ENCODE measurements at places on chromosomes 6 and 20.

DNA sequence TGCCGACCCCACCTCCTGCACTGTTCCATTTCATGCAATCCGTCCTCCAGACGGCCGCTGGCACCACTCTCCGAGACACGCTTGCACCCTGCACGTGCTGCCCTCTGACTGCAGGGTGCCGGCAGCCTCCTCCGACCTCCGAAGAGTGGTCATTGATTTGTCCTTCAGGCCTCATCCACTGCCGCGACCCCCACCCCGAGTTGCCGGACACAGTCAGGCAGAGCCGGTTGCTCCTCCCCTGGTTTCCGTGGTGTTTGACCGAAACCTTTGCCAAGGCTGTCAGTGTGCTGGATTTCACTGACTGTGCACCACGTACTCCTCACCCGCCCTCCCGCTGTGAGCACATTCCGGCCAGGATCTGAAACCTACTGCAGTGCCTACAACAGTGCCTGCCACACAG is 156.4 kb upstream of the PDE10A start:
- DNase-seq = no peak

GRCh38 chr6:170179616-170180324 is 111.1 kb downstream of the DLL1 start:
- DNase-seq = no peak

- DNase-seq = no peak
Observed at GRCh38 chr20:58751979-58752378, 59.4 kb downstream of the NPEPL1 start.

GRCh38 chr6:102742754-102743356 is 1349.3 kb downstream of the GRIK2 start:
- DNase-seq = no peak

GRCh38 chr6:170284866-170285469 is 5.9 kb downstream of the DLL1 start:
- DNase-seq = no peak

GRCh38 chr20:24771542-24772061 is 177.5 kb upstream of the CST7 start:
- no peak for DNase-seq

GRCh38 chr6:100226811-100227210 is 232.8 kb upstream of the MCHR2 start:
- DNase-seq = no peak

- DNase-seq = no peak
Observed at GRCh38 chr6:135209803-135210202, 28.7 kb downstream of the MYB start.

- DNase-seq = no peak
Observed at GRCh38 chr6:41346441-41346840, 11.0 kb downstream of the NCR2 start.

- DNase-seq = no peak
Observed at GRCh38 chr6:159701413-159701999, 8.5 kb upstream of the SOD2 start.

- no peak for DNase-seq
Observed at GRCh38 chr6:69819138-69819537, 22.3 kb upstream of the LMBRD1 start.

- no peak for DNase-seq
Observed at GRCh38 chr20:58691773-58692578, 624 bp upstream of the NPEPL1 start.

DNA sequence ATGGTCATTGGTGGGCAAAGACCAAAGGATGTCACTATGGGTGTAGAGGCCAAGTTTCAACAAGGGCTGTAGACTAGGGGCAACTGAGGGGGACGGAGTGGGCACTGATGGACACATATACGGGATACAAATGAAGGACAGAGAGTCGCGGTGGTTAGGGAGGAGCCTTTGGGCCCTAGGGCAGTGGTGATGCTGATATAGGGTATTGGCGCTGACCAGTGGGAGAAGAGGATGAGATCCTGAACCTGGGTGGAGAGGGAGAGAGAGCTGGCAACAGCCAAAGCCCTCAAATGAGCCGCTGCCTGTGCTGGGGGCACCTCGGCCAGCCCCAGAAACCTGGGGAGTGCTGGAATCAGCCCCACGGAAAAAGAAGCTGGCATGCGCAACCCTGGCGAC is 1.6 kb downstream of the CDH22 start:
- DNase-seq = no peak

DNA sequence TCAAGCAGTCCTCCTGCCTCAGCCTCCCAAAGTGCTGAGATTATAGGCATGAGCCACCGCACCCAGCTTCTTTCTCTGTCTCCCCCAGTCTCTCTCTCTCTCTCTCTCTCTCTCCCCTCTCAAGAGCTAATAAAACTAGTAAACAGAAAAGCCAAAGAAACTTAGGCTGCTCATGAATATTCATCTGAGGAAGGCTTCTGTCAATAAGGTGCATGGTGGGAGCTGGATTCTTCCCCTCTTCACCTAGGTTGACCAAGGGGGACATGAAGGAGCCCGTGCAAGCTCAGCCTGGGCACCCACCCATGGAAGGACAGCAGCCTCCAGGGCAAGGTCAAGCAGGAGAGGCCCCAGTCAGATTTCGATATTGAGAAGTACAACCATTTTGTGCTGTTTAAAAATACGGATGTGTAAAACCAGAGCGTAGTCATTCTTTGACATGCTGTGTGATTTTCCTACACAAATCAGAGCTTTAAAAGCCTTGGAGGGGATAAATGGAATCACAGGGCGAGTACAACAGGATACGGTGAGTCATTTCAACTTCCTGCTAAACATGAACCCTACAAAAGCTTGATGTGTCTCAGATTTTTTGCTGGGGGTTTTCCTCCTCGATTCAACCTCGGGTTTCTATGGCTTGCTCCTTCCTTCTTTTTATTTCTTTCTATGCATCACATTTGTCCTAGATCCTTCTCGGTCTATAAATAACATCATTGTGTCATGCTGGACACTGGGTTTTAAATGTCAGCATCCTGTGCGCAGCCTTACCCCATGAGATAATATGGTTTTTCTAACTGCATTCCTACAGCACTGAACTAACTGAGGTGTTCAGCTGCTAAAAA is 368.9 kb upstream of the JARID2 start:
- no peak for DNase-seq

GRCh38 chr20:44231713-44232468 is 15.2 kb upstream of the GDAP1L1 start:
- no peak for DNase-seq

- DNase-seq = no peak
Observed at GRCh38 chr6:63509652-63510352, 62.5 kb upstream of the LOC128125822 start.

DNA sequence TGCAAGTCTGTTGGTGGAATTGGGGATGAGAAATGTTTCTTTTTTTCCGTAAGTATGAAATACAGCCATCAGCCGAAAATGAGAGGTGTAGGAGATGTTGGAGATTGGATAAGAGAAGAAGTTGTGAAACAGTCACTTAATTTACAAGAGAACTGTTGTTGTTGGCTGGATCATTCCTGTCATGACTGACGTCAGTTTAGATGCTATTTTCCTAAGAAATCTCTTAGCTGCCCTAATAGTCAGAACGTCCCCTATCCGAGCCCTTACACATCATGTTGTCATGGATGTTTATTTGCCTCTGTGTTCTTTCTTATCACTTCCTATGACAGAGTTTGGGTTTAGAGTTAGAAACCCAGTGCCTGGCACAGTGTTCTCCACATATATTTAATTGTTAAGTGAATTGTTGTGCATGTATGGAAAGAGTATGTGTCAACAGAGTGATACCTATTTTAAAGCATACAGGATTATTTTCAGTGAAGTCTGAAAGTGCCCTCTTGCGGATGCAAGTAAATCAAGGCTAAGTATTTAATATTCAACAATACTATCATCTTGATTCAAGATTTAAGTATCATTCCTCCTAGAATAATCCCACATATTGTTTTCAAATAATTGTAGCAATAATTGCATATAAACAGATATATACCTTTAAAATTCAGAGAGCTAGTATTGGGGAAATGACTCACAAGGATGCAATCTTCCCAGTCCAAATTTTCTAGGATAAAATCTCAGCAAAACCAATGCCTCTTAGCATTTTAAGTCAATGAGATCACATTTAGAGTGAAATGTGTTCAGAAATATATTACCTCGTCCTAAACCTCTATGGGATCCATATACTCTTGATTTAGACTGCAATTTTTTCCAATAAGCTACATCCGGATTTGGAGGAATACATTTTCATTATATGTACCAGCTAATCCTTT is 309.9 kb upstream of the NOX3 start:
- DNase-seq = no peak

DNA sequence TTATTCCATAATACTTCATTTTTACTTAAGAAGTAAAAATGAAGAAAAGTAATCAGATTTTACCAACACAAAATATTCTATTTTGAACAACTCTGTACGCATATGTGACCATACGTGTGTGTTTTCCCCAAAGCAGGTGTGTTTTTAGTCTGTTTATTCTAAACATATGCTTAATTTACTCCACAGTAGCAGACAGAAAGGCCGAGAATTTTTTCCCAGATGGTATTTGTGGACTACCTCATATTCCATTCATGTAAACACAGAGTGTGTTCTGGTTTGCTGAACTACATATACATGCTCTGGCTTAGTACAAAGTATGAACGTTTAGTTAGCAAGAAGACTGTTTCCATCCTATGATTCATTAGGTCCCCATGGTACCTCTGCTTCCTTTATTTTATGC is 233.3 kb upstream of the RUNX2 start:
- no peak for DNase-seq

DNA sequence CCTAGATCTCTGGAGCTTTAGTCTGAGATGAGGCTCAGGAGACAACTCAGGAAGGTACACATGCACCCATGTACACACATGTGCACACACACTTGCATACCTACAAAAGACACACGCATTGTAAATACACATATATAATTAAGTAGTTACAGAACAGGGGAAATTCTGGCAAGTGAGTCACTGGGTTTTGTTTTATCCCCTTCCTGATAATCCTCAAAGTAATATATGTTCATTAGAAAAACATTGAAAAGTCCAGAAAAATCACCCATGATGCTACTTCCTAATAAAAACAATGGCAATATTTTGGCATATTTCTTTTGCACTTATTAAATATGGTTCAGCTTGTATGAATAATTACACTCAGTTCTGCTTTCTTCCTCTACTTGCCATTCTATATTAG is 115.3 kb upstream of the ECI2 start:
- no peak for DNase-seq

DNA sequence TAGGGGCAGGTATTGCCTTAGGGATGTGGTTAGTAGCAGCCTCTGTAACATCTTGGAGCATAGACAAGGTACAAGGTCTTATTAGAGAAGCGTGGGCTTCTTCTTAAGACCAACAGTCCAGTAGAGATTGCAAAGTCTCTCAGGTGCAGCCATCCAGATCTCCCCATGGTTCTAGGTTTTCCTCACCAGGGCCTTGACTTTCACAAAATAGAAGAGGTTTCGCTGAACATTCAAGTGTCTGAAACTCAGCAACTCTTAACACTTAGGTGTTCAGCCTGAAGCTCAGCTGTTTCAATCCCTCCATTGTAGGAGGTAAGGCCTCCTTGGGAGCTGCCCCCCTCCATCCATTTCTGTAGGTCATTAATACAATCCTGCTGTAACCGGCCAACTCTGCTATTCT is 44.4 kb downstream of the GOPC start:
- no peak for DNase-seq

DNA sequence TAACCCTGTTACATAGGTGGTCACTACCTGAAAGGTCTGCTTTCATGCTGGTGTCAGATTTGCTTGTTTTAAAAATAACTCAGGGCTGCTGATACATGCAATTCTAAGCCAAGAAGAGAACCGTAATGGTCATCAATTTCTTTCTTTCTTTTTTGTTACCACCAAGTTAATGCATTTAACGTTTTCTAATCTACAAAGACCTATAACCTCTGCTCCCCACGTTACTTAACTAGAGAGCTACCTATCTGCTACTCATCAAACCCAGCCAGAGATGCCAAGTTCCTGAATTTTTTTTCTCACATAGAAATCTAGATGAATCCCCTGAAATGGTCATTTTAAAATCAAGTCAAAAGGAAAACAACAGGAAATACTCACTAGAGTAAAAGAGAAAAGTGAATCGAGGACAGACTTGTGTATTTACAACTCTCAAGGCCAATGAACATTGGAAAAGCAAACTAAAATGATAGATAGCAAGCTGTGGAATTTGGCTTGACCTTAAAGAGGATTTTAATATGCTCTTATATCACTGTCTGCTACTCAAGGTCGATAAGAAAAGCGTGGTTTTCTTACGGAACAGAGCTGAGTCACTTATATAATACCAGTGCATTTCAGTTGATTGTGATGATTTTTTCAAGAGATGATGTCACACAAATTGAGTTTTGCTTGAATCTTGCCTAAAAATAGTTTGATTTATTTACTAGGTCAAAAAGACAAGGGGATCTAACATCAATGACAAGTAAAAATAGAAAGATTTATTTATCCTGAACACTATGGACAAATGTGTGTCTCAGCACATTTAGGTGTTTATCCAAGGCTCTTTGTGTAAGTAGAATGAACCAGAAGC is 67.9 kb downstream of the SGK1 start:
- DNase-seq = no peak

DNA sequence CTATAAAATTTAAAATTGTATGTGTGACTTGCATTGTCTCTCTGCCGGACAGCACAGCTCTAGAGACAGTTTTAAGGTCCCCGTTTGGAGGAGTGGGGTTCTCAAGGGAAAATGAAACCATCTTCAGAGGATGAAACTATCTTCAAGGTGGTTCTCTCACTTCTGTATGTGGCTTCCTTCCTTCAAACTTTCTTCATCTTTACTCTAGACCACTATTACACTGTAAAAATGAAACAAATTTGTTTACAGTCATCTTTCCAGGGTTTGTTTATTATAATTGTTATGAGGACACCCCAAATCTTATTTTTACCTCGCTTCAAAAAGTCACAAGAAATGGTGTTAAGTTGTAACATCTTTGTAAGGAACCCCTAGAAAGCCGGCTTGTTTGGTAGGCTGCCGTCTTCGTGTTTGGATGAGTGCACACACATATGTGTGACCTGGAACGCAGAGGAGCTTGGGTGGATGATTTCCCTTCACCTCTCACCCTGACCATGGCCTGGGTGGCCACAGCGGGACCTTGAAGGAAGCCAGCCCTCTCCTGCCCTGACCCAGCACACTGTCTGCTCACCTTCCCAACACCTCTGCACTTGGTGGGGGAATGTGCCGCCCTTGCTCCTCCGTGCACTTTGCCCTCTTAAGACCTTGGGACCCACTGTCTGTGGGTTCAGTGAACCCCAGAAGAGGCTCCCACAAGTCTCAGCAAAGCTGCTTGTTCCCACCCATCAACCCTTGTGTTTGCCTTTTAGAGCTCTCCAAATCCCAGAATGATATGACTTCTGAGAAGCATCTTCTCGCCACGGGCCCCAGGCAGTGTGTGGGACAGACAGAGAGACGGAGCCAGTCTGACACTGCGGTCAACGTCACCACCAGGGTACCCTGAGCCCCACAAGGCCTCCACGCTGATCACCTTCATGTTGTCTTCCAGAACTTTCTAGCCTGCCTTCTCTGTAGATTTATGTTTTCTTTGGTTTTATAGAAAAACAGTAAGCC is 67.8 kb downstream of the SYTL3 start:
- no peak for DNase-seq
